ENCODE measurements at places on chromosomes 11 and 22. TPM values are rescaled to one million over a fixed set of nuclear protein-coding genes. Genes with fewer than 3 reads are reported as not detected.

DNA sequence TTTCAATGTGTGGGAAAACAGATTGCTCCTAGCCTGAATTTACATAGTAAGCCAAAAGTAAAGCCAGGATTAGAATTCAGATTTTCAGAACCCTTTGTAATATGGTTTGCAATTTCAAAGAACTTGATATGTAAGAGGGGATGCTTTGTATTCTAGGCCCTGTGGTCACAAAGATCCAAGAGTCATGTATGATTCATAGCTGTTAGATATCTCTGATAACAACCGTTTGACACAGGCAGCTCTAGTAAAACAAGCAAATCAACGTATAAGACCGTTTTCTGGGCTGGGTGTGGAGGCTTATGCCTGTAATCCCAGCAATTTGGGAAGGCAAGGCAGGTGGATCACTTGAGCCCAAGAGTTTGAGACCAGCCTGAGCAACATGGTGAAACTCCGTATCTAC is 79.6 kb downstream of the EMSY start:
- no peak for DNase-seq

- DNase-seq, result no peak
These were observed 9.6 kb upstream of the EMID1 start for GRCh38 chr22:29195964-29196666.

GRCh38 chr11:1927026-1927847 is 7.7 kb downstream of the TNNT3 start:
- DNase-seq, result peak; percentile 81

DNA sequence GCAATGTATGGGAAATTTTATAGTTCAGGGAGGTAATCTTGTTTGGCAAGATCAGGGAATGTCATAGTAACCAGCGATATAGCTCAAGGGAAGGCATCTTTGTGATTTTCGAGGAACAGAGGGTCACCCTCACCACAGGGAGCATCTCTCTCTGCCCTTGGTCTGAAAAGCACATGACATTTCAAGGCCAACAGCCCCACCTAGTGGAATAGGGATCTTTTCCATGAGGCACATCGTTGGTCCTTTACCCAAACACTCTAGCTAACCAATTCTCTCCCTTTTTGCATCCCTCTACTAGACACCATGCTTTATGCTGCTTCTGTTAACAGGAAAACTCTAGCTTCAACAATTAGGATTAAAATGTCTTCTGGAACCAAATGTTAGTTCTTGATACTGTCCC is 179.0 kb downstream of the GRM5 start:
- DNase-seq, result no peak

DNA sequence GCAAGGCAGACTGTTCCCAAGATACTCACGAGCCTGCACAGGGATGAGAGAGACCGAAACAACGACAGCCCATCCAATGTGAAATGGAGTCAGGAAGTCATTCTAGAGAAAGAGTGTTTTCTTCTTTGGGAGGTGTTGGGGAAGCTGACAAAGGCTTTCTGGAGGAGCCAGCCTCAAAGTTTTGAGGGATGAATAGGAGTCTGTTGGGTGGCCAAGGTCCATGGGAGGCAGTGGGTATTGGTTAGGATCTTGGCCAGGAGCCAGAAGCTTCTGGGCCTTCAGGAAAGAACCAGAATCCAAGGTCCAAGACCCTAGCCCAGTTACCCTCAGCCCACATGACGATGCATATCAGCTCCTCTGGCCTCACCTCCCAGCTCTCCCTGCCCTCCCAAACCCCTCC is 59.9 kb upstream of the SHISAL1 start:
- no peak for DNase-seq

- DNase-seq, result no peak
These were observed at the start of gene OSM for GRCh38 chr22:30266445-30267381. OSM (minus strand) TSS chr22:30266851; CDS start chr22:30266799, 52 bp downstream.

GRCh38 chr11:95891423-95892170 is 32.3 kb downstream of the MTMR2 start:
- DNase-seq, result no peak

LRRC74B gene
- polyA plus RNA-seq, result not detected

DNA sequence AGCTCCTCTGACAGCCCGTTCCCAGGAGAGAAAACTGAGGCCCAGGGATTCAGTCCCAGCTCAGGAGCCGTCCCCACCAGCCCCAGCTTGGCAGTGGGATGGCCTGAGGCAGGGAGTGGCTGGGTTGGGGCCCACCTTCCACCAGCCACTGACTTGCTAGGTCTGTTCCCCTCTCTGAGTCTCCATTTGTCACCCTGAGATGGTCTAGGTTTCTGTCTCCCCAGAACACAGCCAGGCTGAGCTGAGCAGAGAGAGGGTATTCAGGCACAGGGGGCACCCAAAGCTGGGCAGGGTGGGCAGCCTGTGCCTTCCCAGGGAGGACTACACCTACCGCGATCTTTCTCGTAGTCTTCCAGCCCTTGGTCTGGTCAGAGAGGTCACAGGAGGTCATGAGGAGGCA is 95.7 kb downstream of the PDE2A start:
- DNase-seq, result no peak

BEST1 gene
- 4.6 TPM for polyA plus RNA-seq

GRCh38 chr11:79396674-79397073 is 44.2 kb downstream of the TENM4 start:
- no peak for DNase-seq

TMEM86A gene
- polyA plus RNA-seq, result 3.6 TPM

DNA sequence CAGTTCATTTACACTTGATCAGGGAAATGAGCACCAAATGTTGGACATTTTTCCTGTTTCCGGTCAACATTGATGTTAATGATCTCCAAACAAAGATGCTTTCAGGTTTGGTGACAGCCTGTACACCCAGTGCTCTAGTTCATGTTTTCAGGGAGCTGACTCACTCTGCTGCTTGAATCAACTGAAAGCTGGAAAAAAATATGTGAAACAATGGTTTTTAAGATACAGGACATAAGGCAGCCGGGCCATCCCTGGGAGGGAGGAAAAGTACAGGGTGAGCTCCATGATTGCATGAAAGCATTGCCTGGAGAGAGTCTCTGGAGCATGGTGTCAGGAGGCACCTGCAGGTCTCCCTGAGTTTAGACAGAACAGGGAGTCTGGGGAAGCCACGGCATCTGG is 259.6 kb downstream of the TBC1D22A start:
- DNase-seq, result no peak

DNA sequence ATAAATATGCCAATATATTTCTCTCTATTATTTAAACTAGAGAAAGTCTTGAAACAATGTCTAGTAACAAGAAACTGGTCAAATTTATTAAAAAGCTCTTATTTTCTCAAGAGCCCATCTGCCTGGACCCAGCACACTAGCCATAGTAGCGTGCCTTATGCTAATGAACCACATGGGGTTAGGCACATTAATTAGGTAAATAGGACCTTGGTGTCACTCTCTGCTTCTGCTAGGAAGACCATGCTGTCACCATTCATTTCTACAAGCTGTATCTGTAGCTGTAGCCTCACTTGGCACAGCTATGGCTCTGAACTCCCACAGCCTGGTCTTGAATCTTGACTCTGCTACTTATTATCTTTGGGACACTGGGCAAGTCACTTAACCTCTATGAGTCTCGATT is 390.5 kb downstream of the NELL1 start:
- DNase-seq, result no peak

TLCD5 gene
- 7.5 TPM for polyA plus RNA-seq

DNA sequence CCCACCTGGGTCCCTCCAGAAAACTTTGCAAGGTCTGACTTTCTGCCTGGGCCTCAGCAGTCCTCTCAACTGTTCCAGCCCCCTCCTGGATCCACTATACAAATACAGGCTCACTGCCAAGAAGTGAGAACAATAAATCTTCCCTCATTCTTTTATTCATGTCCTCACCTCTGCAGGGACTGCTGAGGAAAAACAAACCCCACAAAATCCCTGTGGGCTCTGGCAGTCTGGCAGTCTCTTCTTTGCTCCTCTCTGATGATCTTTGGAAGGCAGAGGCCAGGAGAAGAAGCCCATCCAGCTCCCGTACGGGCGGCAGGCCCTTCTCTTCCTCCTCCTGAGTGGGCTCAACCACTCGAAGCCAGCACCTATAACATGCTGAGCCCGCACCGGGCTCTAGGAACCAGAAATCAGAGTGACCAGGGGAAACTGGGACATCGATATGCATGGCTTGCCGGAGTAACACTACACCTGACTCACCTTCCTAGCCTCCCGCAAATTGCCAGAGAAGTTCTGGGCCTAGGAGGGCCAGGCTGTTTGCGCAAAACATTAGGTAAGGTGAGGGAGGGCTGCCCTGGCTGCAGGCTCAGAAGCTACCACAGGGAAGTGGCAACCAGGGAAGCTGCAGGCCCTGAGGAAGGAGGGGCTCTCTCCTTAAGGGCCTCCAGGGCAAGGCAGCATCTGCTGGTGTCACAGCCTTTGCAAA is 24.2 kb downstream of the TMPRSS5 start:
- DNase-seq, result no peak

B4GALNT4 gene
- polyA plus RNA-seq, result 2.5 TPM

DNA sequence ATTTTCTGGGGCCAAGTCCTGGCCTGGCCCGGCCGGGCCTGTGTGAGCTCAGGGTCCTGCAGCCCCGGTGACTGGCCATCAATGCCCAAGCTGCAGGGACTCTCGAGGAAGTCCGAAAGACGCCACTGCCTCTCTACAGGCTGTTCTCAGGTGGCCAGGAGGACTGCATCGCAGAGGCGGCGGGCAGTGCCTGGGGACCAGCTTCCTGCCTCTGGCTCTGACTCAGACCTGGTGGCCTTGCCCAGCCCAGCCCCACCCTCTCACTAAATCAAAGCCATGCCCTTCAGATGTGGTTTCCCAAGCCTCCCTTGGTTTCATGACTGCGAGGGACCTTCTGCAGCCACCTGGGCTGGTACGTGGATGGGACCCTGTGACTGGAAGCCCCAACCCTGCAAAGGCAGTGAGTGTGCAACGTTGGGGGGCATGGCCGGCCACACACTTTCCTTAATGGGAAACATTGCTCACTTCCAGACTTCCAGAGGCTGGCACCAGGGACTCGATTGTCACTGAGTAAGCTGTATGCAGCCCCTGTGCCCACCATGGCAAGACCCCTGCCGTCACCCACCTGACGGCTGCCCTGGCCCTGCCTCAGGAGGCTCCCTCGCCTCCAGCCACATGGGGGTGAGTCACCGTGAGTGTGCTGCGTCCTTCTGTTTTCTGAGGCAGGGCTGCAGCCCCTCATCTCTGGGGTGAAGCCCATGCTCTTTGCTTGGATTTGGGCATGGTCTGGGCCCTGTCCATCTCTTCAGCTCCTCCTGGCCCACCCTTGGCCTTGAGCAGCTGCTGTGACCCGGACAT is 6.0 kb upstream of the FGF3 start:
- DNase-seq, result no peak

- DNase-seq, result peak; percentile 99
These were observed 12.4 kb downstream of the CRY2 start for GRCh38 chr11:45859661-45860140.

GRCh38 chr11:46294365-46295309 is 17.2 kb downstream of the CREB3L1 start:
- peak; percentile 53 for DNase-seq
